Stimulated activated CD8-positive, alpha-beta memory T cell treated with anti-CD3 and anti-CD28 coated beads, Interleukin-4, amount 100 ng/mL, for 1 hour (primary cell): ENCODE measurements at places on chromosomes 7 and 10.

- DNase-seq, result no peak
Observed at GRCh38 chr10:129881641-129882040, 82.4 kb downstream of the EBF3 start.

GRCh38 chr10:94607111-94607510 lies 61.5 kb downstream of the HELLS start:
- no peak for DNase-seq

GRCh38 chr10:71581376-71581775 lies 138.2 kb downstream of the C10orf105 start:
- no peak for DNase-seq

DNA sequence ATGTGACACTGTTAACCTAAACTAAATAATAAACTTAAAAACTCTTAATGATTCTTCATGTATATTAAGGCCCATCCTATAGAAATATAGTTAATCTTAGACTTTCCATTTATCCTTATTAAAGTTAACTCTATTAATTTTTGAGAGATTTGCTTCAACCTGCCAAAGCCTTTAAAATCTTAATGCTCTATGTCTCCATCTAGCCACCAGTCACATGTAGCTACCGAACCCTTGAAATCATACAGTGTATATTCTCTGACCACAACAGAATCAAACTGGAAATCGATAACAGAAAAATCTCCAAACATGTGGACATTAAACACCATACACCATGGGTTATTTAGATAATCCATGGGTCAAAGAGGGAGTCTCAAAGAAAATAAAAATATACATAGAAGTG lies 51.9 kb downstream of the ASZ1 start:
- no peak for DNase-seq

- no peak for DNase-seq
Observed at GRCh38 chr7:23315366-23315765, 16.2 kb downstream of the MALSU1 start.

GRCh38 chr10:14617852-14618251 lies 156.8 kb downstream of the FAM107B start:
- DNase-seq, result no peak

DNA sequence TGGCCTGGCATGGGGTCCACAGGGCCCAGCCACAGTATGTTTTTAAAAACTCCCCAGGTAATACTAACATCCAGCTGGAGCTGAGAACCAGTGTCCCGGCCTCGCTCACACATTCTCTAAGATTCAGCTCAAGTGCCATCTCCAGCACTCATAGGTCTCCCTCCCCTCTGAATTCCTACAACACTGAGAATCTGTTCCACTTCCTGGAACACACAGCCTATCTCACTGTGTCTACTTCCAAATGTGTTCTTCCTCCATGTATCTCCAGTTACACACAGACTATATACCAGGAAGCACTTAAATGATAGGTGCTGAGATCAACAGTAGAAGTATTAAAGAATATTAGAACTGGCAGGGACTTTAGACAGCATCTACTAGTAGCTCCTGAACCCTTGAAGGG lies 10.7 kb downstream of the GOT1 start:
- no peak for DNase-seq
